Cardiac muscle cell (in vitro differentiated cells and primary cell): ENCODE measurements at places on chromosomes 16 and 17.
A peak's percentile ranks its signal among the peaks of the same experiment; 100 is the strongest.

DNA sequence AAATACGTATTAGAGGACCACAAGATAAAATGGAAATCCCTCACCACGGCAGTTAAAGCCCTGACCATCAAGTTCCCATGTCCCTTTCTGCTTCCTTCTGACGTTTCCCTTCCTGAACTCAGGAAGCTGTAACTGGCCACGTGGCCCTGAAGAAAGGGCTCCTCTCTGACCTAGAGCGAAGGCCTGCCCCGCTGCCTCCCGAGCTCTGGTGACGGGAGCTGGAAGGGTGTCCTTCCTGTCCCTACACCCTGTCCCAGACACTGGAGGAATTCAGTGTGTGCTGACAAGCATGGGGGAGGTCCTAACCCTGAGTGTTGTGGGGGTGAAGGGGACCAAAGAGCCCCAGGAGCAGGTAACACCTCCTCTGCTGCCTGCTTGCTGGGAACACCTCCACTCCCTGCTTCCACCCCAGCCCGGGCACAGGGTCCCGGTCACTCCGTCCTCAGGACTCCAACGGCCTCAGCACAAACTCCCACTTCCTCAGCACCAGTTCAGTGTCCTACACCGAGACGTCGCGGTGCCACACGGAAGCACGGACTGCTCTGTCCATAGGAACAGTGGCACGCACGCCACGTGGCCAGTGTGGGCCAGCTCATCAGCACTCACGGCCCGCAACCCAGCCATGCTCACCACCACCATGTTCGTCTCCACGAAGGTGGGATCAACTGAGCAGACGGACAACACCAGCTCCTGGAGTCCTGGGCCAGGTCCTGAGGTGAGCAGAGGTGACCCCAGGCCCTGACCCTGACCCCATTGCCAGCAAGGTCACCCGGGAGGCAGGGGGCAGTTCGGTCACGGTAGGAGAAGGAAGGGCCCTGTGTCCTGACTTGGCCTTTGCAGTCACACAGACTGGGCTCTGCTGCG, 16.9 kb downstream of the TMEM235 start:
- no peak for DNase-seq

DNA sequence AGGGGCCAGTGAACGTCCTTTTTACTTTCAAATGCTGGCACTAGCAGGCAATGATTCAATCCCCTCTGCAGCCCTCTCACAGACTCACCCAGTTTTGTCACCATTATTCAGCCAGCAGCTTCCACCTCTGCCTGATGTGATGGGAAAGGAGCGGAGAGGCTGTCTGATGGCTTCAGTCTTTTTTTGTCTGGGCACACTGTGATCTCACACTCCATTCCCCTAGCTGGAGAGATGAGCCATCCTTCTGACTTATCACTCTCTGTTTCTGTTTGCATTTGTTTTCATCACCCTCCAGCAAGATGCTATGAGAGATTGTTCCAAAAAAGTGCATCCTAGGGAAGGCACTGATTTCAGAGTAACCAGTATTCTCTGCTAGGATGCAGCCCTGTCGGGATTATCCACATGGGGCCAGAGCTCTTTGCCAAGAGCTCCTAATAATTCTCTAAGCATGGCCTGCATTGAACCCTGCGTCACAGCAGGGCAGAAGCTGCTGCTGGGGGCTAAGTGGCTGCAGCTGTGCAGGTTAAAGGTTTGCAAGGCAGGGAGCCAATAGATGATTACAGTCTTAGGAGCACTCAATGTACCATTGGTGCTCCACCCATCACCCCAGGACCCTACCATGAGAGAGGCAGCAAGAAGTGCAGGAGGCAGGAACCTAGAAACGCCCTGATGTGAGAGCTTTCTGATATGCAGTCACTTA, 236.1 kb upstream of the C16orf82 start:
- no peak for DNase-seq

GRCh38 chr17:31917065-31917529, 15.6 kb upstream of the UTP6 start:
- no peak for DNase-seq

DNA sequence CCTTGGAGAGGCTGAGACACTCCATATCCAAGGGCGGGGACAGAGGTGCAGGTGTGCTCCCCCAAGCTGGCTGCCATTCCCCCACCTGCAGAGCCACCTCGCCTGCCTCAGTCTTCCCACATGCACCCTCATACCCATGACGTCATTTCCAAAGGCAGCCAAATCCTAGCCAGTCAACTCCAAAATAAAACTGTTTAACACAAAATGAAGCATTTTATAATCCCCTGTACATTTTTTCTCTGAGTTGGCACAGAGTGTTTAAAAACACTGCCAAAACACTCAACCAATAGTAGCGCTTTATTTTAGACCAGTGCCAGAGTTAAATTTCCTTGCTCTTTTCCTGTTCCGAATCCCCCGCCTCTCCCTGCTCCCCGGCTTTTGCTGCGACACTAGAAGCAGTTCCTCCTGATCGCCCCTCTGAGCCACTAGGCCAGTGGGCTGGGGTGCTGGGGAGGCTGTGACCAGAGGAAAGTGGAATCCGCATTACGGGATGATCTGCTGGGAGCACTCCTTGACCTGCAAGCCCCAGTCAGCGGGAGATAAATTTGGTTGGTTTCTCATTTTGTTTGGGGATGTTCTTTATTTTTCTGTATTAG, 139.5 kb downstream of the ZNF423 start:
- DNase-seq = no peak

GRCh38 chr16:23254338-23254737, 47.8 kb upstream of the SCNN1B start:
- peak; percentile 6 for DNase-seq

- DNase-seq = no peak
Observed at GRCh38 chr16:30901201-30902028, 5.0 kb downstream of the CTF1 start.

DNA sequence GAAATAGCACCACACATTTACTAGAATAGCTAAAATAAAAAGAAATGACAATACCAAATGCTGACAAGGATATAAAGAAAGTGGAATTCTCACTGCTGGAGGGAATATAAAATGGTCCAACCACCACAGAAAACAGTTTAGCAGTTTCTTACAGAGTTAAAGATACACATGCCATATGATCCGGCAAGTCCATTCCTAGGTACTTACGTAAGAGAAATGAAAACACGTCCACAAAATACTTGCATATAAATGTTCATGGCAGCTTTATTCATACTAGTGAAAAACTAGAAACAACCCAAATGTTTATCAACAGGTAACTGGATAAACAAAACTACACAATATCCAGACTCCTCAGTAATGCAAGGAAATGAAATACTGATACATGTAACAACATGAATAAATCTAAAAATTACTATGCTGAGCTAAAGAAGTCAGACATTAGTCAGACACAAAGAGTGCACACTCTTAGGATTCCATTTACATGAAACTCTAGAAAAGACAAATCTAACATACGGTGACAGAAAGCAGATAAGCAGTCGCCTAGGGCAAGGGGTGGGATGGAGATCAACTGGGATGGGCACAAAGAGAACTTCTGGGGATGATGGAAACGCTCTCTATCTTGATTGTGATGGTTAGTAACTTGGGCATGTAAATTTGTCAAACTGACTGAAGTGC, 76.4 kb downstream of the SMG6 start:
- DNase-seq = no peak

DNA sequence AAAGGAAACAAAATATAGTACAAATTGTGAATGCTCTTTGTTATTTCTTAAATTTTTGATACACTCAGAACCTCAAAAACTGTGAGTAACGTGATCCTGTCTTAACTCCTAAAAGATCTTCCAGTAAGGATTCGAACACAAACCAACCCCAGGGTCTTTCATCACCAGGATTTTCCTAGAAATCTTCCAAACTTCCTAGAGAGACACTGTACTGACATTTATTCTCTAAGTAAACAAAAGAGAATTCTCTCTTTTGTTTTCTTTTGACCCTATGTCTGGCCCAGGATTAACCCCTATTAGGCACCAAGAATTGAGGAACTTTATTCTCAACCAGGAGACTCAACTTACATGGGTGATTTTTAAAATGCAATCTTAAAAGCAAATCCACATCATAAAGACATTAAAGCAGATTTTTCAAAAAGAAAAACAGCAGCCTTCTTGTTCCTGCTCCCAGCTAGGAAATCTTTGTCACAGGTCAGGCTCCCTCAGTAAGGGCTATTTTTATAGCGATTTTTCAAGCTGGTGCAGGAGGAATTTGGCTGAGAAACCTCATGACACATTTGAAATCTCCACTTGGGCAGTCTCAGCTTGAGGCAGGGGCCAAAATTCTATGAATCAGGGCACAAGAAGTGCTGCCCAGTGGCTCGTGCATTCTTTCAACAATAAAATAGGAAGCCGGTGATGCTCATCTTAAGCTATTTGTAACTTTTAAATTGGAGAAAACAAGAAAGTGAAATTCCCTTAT, 6.2 kb upstream of the SMG1 start:
- peak; percentile 30 for DNase-seq

- DNase-seq = no peak
Observed at GRCh38 chr16:23436951-23437350, 16.0 kb downstream of the COG7 start.

DNA sequence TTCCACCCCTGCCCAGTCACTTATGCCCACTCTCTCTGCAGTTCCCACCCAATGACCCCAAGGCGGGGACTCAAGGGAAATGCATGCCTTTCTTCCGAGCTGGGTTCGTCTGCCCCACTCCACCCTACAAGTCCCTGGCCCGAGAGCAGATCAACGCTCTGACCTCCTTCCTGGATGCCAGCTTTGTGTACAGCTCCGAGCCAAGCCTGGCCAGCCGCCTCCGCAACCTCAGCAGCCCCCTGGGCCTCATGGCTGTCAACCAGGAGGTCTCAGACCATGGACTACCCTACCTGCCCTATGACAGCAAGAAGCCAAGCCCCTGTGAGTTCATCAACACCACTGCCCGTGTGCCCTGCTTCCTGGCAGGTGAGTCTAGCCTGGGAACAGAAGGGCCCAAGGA, 13.8 kb downstream of the LPO start:
- DNase-seq = no peak

DNA sequence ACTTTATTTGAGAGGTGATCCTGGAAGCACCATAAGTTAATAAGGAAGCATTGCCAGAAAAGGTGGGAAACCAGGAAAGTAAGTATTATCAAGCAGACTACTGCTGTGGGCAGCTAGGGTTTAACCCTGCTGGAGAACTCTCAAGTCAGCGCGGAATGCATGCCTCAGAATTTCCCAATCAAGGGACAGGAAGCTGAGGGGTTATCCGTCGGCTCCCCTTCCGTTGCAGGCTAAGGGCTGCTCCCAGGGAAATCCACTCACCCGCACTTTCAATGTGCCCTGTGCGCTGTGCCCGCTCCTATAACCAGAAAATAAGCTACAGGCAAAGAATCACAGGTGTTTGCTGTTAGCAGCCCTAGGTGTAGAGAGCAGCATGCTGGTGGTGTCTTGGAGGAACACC, 138.5 kb upstream of the CACNG3 start:
- no peak for DNase-seq

GRCh38 chr16:1768767-1769401, 2.5 kb downstream of the NME3 start:
- DNase-seq = no peak

DNA sequence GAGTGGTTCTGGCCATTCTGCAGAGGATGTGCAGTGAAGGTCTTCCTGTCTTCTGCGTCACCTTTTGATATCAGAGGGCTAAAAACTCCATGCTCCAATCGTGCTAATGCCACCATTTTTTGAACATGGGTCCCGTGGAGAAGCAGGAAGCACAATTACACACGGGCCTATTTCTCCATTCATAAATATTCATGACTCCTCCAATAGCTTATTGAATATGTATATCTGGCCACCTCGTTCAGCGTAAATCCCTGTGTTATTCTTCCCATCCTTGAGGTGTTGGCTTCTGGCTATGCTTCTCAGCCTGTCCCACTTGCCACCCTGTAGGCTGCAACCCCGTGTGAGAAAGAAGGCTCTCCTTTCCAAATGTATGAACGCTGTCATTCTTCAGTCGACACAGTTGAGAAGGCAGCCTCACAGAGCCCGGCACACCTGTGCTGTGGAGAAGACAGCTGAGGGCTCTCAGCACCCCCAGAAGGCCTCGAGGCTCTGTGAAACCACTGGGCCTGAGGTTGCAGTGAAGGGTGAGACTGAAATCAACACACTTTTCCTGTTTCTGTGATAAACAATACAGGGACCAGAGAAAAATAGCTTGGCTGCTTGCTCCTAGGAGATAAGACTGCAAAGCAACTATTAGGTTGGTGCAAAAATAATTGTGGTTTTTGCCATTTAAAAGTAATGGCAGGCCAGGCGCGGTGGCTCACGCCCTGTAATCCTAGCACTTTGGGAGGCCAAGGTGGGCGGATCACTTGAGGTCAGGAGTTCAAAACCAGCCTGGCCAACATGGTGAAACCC, 4.9 kb upstream of the ANKRD40CL start:
- DNase-seq = no peak

- peak; percentile 92 for DNase-seq
Observed at GRCh38 chr17:41792845-41793783, 6.6 kb upstream of the JUP start.

DNA sequence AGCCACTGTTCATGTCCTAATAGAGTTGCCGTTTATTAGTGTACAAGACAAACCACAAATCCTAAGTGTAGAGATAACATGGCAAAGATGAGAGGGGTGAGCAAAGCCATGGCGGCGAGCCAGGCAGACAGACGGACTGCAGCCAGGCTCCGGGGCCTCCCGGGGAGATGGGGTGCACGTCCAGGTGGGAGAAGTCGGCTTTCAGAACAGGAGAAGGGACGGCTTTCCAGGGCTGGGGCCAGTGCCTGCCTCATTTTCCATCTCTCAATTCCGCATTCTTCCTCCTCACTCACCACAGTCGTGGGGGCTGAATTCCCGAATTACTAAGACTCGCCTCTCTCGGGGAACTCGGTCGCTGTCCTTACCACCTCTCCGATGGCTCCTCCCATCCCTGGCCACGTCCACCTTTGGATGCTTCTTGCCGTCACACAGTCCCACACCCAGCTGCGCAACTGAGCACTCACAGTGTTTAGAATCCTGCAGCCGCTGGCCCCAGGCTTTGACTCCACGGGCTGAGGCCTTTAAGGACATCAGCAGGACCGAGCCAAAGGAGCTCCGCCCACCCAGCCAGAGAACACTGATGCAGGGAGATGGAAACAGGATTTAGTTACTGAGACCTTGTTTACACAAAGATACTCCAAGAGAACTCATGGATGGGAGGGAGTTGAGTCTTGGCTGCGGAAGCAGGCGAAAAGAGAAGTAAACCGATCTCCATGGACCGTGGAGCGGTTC, 59.7 kb downstream of the RNF112 start:
- no peak for DNase-seq

- no peak for DNase-seq
Observed at GRCh38 chr16:84314814-84315213, 20.1 kb downstream of the WFDC1 start.

DNA sequence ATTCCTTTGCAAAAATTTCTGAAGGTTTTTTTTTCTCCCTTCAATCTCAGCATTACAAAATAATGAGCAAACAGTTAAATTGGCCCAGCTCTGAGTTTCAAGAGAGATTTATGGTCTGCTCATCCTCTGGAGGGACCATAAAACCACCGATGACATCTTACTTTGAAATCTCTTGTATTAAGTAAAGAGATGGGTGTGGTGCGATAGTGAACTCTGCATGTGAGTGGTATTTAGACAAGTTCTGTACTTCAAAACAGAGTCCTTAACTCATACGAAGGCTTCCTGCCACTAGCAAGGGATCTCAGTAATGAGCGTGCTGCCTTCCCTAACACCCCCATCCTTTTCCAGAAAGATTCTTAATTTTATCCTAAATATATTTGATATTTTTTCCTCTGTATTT, 2.1 kb downstream of the FAM20A start:
- no peak for DNase-seq

GRCh38 chr16:25838724-25839186, 147.0 kb downstream of the HS3ST4 start:
- DNase-seq = peak; percentile 61

- no peak for DNase-seq
Observed at GRCh38 chr17:63487014-63487339, 10.1 kb downstream of the ACE start.

- DNase-seq = peak; percentile 80
Observed at GRCh38 chr17:49556223-49556943, 19.3 kb upstream of the NXPH3 start.
